Spleen (tissue), 13 donors: ENCODE measurements at places on chromosomes 1 and 21. TPM values are rescaled to one million over a fixed set of nuclear protein-coding genes. Genes with fewer than 3 reads are reported as not detected.
A peak's percentile ranks its signal among the peaks of the same experiment; 100 is the strongest.

- no peak for DNase-seq
- peak overlapping the region; percentile 99 for H3K27ac ChIP-seq
- peak overlapping the region; percentile 72 for H3K4me3 ChIP-seq
- peaks cover 70% of the 10 kb centered on the region for H3K4me1 ChIP-seq
Measured at GRCh38 chr1:234601301-234602017, 8.5 kb downstream of the IRF2BP2 start.

GRCh38 chr1:101190441-101190840 lies 46.4 kb upstream of the S1PR1 start:
- H3K36me3 ChIP-seq = no peaks in the 10 kb centered on the region
- no peak for DNase-seq
- H3K4me1 ChIP-seq = no peaks in the 10 kb centered on the region
- H3K27ac ChIP-seq = no peak overlapping the region
- no peaks in the 10 kb centered on the region for H3K27me3 ChIP-seq

Gene TTC34
- 2.8 TPM for total RNA-seq

DNA sequence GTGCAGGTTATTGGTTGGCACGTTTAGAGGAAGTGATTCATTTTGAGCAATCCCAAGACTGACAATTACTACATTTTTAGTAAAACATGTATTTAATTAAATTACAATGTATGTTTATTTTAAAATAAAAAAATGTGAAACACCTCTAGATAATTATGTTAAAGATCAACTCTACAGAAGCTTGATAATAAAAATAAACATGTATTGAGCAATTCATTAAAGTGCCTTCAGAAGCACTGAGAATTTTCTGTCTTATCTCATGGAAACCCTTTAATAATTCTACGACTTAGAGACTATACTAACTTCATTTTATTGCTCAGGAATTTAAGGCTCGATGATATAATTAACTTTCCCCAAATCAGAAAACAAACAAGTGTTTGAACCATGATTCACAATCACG lies 208.0 kb upstream of the BRINP3 start:
- no peak overlapping the region for H3K4me3 ChIP-seq
- DNase-seq = no peak
- no peak overlapping the region for H3K27ac ChIP-seq
- no peaks in the 10 kb centered on the region for H3K36me3 ChIP-seq

Gene MORN1
- 7.3 TPM for total RNA-seq

DNA sequence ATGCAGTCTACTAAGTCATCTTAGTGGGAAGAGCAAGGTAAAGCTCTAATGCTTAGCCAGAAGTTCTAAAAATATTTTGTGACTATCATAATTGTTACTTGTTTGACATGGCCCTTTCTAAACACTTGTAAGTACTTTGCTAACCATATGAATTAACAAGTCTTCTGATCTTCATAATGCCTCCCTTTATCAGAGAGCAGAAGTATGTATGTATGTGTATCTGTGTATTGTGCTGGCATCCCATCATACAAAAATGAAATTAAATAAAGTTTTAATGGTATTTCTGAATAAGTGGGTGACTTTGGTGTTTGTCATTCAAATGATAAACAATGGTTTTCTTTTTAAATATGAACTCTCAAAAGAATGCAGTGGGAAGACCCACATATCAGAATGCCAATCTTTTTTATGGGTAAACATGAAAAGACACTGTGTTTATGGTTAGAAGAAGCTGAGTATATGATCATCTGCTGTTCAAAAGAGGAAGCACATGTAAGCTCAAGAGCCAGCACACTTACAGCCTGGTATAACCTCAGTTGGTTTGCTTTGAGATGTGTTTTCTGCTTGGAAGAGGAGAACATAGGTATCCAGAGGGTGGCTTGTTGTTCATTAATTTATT lies 159.6 kb downstream of the CLEC20A start:
- H3K4me3 ChIP-seq = no peak overlapping the region
- no peaks in the 10 kb centered on the region for H3K27me3 ChIP-seq
- DNase-seq = no peak
- no peaks in the 10 kb centered on the region for H3K36me3 ChIP-seq
- H3K4me1 ChIP-seq = no peaks in the 10 kb centered on the region

- H3K36me3 ChIP-seq = peaks cover 4% of the 10 kb centered on the region
- H3K4me1 ChIP-seq = no peaks in the 10 kb centered on the region
- no peak for DNase-seq
Measured at GRCh38 chr21:29509121-29509520, 210.4 kb downstream of the BACH1 start.

- H3K36me3 ChIP-seq = peaks cover 14% of the 10 kb centered on the region
- DNase-seq = no peak
- no peak overlapping the region for H3K27ac ChIP-seq
- H3K4me3 ChIP-seq = no peak overlapping the region
- no peaks in the 10 kb centered on the region for H3K4me1 ChIP-seq
- no peaks in the 10 kb centered on the region for H3K27me3 ChIP-seq
Measured at GRCh38 chr1:167927046-167927754, 9.3 kb upstream of the DCAF6 start.
